ENCODE measurements at places on chromosomes 3 and 15.
A peak's percentile ranks its signal among the peaks of the same experiment; 100 is the strongest.

GRCh38 chr3:86175051-86175536 is 815.9 kb downstream of the VGLL3 start:
- DNase-seq, result no peak

GRCh38 chr3:64677961-64678716 is 9.7 kb downstream of the ADAMTS9 start:
- no peak for DNase-seq

GRCh38 chr15:45114076-45114750 is at the start of the genes DUOX2 and DUOXA2:
Gene DUOX2 (minus strand): TSS chr15:45114172. CDS start chr15:45113411, 761 bp downstream.
Gene DUOXA2 (plus strand): TSS chr15:45114326. CDS start chr15:45114606, 280 bp downstream.
- DNase-seq, result no peak

- DNase-seq, result no peak
These were observed 20.7 kb downstream of the GRIP2 start for GRCh38 chr3:14519406-14519805.

- no peak for DNase-seq
These were observed at the start of gene RHOV for GRCh38 chr15:40873694-40874561. Gene RHOV (minus strand): TSS chr15:40874234. CDS start chr15:40874139, 95 bp downstream.

DNA sequence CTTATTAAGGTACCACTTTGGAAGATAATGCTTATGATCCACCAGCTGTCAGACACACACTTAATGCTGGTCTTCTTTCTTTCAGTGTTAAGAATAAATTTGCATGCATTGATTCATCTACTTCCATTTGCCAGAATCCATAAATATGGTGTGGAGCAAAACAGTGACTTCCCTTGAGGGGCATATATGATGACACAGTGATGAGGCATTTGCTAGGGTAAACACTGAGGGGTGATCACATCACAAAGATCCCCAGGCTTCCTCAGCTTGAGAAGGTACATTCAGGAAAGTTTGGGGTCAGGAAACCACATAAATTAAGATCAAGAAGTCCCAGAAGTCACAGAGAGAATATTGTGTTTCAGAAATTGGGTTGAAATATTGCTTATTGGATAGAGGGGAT is 9.9 kb upstream of the ZBED2 start:
- no peak for DNase-seq

GRCh38 chr3:193614430-193614829 is 21.4 kb downstream of the OPA1 start:
- no peak for DNase-seq

DNA sequence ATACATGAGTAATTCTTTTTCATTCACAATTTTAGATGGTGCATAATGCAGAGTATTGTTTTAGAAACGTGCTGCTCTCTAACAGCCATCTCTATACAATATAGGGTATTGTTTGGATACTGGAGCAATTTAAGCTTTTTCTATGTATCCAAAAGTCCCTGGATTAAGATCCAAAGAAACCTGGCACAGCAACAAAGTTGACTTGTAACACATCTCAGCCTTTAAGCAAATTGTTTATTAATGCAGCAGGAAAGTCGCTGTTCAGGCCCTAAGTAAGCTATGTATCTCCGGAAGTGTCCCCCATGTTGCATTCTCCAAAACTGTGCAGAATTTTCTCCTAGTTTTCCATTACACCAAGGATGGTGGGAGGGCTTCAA is 7.3 kb downstream of the VGLL4 start:
- DNase-seq, result no peak

DNA sequence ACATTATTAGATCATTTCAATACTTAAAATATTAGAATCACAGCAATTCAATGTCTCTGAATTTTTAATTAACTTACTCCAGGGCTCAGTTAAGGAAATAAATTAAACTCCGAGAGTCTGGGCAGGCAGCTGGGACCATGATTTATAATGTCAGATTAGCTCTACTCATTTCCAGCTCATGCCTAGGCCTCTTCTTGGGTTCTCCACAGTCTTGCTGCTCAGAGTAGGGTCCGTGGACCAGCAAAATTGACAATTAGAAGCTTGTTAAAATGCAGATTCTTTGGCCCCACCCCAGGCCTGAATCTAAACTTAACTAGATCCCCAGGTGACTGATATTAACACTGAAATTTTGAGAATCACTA is 28.2 kb downstream of the ADAMTS9 start:
- no peak for DNase-seq

GRCh38 chr15:89917442-89918101 is 4.8 kb upstream of the ARPIN start:
- no peak for DNase-seq

- DNase-seq, result no peak
These were observed 332.7 kb upstream of the ADAMTS9 start for GRCh38 chr3:65020281-65021160.

DNA sequence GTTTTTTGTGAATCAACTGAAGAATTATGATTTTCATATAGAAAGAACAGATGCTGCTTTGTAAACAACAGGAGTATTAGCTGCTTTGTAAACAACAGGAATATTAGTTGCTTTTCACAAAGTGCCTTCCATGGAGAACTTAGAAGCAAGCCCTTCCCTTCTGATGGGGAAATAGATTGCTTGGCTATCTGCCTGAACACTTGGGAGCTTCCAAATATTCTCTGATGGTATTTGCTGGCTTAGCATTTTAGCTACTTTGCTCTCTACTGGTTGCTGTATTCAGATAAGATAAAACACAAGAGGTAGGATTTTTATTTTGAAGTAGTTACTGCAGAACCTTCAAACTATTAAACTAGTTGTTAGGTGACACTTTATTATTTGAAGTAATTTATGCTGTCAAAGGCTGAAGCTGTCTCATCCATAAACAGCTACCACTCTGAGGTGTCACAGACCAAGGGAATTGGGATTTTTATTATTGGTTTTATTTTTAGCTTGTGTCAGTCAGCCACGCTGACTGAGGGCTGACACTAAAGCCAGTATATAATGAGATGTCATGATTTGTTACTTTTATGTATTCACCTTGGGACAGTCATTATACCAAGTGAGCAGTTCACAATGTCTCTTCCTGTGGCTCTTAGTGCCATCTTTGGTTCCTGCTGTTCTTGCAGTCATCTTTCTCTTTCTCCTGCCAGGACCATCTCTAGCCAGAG is 50.0 kb downstream of the ZIC1 start:
- DNase-seq, result no peak

GRCh38 chr3:65827076-65827475 is 211.6 kb downstream of the MAGI1 start:
- no peak for DNase-seq

DNA sequence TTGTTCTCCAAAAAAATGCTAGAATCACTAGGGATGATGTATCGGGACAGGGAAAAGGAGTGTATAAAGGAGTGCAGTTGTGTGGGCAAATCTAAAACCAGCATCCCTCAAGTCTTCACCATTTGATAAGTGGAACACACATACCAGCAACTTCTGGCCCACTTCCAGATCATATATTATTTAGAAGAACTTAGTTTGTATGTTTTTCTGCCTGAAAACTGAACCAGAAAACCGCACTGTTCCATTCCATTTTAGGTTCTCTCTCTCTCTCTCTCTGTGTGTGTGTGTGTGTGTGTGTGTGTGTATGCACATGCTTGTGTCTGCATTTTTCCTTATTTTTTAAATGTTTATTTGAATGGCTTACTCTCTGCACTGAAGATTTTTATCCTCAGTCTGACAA is 93.5 kb downstream of the SERPINI1 start:
- no peak for DNase-seq

GRCh38 chr15:70512772-70513362 is 250.5 kb downstream of the UACA start:
- peak; percentile 33 for DNase-seq

- no peak for DNase-seq
These were observed 990.5 kb downstream of the OTOL1 start for GRCh38 chr3:162487138-162487537.

- DNase-seq, result no peak
These were observed 38.4 kb upstream of the GALNT15 start for GRCh38 chr3:16136055-16136454.

DNA sequence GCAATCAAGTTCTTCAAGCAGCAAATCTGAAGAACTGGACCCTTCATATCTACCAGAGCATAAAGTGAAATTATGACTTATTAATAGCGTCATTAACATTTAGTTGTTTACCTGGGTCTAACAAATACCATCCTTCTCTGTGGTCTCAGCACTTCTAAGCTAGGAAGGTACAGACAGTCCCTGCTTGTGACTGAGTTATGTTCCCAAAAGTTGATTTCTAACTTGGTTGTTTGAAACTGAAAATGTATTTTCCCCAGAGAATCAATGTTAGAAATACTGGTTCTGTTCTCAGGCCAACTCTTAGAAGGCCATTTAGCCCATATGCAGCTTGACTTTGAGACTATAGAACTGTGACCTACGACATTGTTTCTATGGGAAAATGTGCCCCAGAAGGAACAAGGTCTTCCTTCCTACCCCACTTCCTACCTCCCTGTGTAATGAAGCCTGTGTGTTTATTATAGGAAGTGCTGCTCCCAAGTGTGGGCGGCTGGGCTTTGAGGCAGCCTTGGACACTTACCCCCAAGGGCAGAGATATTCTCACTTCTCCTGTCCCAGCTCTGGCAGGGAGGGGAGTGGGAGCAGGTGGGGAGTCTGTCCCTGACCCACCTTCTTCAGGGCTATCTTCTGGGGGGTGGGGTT is 12.2 kb upstream of the MAPK6 start:
- DNase-seq, result no peak

- no peak for DNase-seq
These were observed 116.3 kb downstream of the CLSTN2 start for GRCh38 chr3:140051019-140051957.

DNA sequence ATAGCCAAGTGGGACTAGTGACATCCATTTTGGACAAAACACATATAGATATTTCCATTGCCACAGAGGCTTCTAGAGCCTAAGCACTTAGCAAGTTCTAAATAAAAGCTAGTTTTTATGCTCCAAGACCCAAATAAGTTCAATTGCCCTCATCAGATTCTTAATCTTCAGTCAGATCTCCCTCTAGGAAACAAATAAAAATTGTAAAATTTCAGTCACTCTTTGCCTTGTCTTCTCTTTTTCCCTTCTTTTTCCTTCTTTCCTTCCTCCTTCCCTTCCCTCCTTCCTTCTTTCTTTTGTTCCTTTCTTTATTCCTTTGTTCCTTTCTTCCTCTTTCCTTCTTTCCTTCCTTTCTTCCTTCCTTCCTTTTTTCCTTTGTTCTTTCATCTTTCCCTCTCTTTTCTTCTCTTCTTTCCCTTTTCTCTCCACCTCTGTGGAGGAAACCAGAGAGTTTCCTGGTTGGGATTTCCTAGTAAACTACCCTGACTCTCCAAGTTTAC is 68.8 kb upstream of the GADL1 start:
- no peak for DNase-seq

DNA sequence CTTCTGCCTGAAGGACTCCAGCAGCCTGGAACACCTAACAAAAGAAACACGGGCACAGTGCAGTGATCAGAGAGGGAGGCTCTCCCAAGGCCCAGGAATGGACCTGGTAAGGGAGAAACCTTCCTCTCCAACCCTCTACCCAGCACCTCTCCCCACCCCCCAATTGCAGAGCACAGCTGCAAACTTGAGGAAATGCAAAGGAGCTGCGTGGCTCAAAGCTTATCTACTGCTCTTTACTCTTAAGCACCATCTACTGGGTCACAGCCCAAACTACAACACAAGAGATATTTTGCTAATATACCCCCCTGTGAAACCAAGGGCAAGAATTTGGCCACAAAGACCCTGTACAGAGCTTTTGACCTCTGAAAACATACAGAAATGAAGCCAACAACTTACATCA is 328.3 kb downstream of the OXSM start:
- DNase-seq, result no peak

DNA sequence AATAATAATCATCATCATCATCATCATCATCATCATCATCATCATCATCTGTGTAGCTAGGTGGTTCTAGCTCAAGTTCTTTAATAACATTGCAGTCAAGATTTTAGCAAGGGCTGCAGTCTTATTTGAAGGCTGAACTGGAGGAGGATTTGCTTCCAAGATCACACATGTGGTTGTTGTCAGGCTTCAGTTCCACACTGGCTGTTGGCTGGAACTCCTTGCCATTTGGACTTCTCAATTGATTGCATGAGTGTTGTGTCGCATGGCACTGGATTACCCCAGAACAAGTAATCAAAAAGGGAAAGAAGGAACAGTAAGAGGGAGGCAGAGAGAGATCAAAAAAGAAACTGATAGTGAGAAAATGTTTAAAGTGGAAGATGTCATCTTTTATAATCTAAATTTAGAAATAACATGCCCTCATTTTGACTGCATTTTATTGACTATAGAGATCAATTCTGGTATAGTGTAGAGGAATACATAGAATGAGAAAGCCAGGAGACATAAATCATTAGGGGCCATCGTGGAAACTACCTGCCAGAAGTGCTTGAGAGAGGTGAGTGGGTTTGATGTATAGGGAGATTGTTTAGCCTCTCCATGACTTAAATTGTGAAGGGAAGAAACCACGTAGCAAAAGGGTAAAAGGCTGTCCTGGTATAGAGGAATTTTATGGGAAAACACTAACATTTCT is 346.6 kb upstream of the RBMS3 start:
- DNase-seq, result no peak

DNA sequence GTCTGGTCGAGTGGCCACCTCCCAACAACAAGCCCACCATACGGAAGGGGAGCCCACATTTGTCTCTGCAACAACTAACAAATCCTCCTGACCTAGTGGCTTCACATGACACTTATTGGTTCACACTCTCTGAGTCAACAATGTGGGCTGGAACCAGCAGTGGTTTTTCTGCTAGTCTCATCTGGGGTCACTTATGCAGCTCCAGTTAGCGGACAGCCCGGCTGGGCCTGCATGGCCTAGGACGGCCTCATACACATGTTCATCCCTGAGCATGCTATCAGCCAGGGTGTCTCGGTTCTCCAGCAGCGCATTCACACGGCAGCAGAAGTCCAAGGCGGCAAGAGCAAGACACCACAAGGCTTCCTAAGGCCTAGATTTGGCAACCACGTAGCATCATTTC is 281.7 kb downstream of the XXYLT1 start:
- DNase-seq, result no peak

DNA sequence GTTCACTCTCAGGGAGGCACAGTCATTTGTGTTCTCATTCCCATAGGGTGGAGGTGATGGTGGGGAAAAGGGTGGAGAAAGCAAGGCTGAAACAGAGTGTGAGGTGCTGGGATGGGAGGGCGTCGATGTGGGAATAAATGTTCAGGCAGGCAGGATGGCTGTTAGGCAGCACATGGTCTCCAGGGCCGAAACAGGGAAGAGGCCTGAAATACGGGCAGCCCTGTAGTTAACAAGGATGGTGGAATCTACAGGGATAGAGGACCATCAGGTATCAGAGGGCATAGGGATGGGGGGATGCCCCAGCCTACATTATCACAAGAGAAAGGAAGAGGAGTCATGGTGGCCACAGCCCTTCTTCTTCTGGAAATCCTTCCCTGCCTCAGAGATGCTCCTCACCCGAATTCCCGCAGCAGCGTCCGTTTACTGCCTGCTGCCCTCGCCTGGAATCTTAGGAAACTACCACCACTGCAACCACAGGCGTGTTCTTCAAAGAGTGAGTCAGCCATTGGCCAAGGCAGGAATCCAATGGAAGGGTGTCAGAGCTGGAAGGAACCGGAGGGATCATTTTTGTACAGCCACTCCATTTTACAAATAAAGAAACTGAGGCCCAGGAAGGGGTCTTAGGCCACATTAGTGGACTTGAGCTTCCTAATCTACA is 49.7 kb upstream of the POMGNT2 start:
- peak; percentile 48 for DNase-seq

GRCh38 chr15:93252780-93253179 is 163.8 kb upstream of the RGMA start:
- DNase-seq, result no peak
